ENCODE measurements at places on chromosomes 5 and 9. TPM values are rescaled to one million over a fixed set of nuclear protein-coding genes. Genes with fewer than 3 reads are reported as not detected.

Gene LRRC19
- total RNA-seq = not detected

Gene MLANA
- total RNA-seq = 1.7 TPM

Gene GRXCR2
- total RNA-seq = not detected

Gene ZNF618
- total RNA-seq = 7.7 TPM

Gene NRG2
- 2.4 TPM for total RNA-seq

Gene QRFP
- total RNA-seq = not detected

Gene CDKN2B
- 0.94 TPM for total RNA-seq

Gene NOTCH1
- 37.8 TPM for total RNA-seq

Gene PCDHA6
- 3.0 TPM for total RNA-seq

Gene PCDHAC2
- total RNA-seq = 6.3 TPM

Gene GADD45G
- total RNA-seq = 5.5 TPM

All from spinal cord (tissue), 10 donors.